ENCODE measurements at places on chromosomes 2 and 18.

GRCh38 chr2:193228276-193228675, 1033.5 kb upstream of the TMEFF2 start:
- no peak for DNase-seq

DNA sequence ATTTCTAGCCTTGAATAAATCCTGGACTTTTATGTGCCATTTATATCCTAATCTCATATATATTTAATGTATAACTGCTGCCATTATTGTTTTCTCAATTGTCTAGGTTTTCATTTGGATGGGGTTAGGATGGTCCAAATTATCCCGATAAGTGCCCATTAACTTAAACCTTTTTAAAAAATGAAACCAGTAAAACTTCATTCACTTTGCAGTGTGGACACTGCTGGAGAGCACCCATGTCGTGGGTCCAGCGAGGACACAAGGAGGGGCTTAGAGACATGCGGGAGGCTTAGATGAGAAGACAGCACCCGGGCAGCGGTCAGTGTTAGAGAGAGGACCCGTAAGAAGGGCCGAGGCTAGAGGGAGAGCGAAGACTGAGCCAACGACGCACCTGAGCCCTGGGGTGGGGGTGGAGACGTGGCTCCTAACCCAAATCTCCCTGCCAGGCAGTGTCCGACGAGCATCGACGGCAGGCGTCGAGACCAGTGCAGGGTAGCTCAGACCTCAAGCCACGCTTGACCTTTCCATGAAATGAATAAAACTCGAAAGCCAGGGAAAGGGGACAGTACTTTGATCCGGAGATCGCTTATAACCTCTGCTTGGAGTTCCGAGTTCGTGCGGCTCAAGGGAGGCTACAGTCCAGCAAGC, 9.0 kb upstream of the EN1 start:
- DNase-seq, result no peak

DNA sequence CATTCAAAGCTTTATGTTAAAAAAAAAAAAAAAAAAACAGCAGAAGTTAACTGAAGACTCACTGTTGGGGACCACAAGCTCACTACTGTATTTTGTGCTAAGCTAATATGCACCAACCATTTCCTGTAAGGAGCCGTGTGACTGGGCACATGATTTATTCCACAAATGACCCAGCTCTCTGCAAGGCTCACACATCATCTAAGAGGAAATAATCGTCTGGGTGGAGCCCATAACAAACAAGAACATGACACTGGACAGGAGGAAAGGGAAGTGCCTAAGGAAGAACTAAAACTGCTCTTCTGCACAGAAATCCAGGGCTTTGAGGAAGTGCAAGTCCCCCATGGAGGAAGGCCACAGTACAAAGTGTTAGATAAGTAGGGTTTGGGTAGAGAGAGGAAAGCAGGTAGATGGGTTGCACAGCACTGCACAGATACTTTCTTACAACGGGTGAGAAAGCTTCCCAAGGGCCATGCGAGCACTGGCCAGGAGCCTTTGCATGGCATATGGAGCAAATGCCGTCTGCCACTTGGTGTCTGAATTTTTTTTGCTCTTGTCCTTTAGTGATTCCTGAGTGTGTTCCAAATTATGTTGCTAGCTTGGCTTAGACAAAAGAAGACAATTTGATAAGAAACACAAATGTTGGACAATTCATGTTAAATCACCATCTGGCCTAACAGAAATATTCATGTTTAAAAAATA, 24.4 kb downstream of the NFE2L2 start:
- DNase-seq, result no peak

DNA sequence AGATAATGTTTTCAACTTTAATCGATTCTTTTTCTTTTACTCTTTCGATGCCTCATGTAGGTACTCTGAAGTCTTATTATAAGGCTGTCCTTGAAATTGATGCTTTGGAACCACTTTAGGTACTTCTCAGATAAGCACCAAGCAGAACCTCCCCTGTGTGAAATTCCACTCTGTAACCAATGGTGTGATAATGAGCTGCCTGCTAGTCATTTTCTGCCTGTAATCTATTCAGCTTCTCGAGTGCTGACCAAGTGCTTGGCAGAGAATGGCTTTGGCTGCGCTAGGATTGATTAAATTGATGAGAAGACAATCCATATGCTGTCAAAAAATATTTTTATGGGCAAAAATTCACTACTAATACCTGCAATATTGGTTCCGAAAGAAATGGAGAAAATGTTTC, 132.1 kb upstream of the STON1 start:
- DNase-seq, result no peak

DNA sequence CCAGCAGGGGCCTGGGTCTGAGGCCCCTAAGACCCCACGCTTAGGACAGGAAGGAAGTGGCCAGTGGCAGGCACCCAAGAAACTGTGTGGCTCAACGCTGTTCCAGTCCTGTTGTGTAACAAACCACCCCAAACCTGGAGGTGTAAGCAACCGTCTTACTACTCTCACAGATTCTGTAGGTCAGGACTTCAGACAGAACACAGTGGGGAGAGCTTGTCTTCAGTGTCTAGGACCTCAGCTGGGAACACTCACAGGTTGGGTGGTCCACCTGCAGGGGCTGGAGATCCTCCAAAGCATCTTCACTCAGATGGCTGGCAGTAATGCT, 123.0 kb downstream of the KLHL29 start:
- DNase-seq, result no peak

DNA sequence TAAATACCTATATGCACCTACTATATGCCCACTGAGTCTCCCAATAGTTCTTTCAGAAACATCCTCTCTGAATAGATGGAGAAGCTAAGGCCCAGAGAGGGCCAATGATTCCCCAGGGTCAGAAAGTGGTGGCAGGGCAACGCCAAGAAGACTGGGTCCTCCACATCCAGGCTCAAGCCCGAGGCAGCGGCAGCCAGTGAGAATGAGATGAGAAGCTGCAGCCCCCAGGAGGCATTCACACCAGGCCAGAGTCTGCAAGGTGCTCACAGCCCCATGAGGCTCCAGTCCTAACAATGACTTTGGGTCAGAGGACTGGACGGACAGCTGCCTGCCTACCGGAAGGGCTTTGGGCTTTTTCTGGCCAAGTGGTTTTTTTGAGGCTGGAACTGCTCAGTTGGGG, 3.5 kb downstream of the TEX261 start:
- no peak for DNase-seq

DNA sequence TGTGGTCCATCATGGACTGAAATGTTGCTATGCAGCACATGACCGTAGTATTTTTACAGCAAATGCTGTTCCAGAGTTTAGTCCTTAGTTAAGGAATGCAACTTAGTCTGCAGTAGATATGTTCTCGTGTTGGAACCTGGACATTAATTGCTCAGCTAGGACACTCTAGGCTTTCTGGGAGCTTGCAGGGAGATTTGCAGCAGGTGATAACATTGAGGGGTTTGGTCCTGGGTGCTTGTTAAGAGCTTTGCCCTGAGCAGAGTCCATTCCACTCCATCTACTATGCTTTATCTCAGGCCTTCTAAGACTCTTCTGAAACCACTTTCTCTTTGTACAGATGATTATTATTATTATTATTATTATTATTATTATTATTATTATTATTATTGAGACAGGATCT, 27.1 kb downstream of the DRC1 start:
- no peak for DNase-seq

Measured in prostate gland (tissue), 2 donors.